NCI-H1105 (cell line): ENCODE measurements at places on chromosomes 3 and 15.

- no peak for DNase-seq
These were observed 321.9 kb upstream of the RASGRP1 start for GRCh38 chr15:38886315-38887163.

DNA sequence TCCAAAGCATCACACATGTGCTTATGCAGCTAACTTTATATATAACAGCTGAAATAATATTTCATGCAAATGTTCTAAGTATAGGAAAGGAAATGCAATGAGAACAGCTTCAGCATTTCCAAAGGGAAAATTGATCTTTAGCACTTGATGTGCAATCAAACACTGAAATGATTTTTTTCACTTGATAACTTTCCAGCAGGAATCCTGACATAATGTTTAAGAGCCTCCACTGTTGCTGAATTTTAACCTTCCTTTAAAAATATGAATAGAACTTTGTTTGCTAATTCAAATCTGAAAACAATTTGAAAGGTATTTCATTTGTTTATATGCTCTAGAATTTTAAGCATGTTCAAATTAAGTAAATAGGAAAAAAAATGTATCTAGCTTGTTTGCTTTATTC lies 96.9 kb upstream of the STRIT1 start:
- no peak for DNase-seq

DNA sequence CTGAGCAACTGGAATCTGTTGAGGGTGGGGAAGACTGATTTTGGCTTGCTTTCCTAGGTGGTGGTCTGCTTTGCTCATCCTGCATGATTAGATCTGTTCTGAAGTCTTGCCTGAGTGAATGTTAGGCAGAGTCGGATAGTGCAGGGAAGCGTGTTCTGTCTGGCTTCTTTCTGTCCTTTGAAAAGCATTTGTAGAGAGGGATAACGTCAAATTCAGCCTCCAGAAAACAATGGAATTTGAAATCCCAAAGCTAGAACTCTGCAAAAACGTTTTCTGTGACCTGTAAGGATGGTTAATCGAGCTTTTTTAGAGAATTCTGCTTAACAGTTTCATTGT lies 1.4 kb downstream of the GLCE start:
- DNase-seq: no peak

DNA sequence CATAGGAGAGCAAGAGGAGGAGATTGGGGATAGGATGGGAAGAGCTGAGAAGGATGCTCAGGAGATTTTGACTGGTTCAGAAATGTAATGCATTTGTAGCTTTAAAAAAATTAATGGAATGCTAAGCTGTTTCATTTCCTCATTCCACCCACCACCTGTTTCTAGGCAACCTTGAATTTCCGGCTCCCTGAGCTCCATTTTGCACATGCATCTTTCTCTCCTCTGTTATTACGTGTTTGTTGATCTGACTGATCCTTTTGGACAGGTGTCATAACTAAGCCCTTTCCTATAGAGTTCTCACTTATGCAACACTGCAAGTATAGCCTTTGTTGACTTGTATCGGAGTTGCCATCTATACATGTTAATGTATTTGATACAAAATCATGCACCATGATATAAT lies 4.3 kb downstream of the TMPRSS7 start:
- no peak for DNase-seq

- DNase-seq: no peak
These were observed 52.2 kb upstream of the TBC1D21 start for GRCh38 chr15:73821181-73821580.

DNA sequence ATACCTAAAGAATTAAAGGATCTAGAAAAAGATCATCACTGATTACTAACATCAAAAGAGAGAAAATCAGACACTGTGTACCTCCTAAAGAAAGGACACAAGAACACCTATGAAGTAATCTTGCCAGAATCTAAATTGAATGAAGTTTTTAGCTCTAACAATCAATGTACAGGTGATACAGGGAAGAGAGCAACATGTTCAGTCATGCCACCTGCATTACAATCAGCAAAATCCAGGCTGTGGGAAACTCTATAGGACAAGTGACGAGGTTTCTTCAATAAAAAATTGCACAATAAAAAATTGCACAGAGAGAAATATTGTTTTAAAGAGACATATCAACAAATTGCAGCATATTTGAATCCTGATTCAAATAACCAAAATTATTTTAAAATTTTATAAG lies 93.3 kb downstream of the SEMA5B start:
- DNase-seq: no peak

DNA sequence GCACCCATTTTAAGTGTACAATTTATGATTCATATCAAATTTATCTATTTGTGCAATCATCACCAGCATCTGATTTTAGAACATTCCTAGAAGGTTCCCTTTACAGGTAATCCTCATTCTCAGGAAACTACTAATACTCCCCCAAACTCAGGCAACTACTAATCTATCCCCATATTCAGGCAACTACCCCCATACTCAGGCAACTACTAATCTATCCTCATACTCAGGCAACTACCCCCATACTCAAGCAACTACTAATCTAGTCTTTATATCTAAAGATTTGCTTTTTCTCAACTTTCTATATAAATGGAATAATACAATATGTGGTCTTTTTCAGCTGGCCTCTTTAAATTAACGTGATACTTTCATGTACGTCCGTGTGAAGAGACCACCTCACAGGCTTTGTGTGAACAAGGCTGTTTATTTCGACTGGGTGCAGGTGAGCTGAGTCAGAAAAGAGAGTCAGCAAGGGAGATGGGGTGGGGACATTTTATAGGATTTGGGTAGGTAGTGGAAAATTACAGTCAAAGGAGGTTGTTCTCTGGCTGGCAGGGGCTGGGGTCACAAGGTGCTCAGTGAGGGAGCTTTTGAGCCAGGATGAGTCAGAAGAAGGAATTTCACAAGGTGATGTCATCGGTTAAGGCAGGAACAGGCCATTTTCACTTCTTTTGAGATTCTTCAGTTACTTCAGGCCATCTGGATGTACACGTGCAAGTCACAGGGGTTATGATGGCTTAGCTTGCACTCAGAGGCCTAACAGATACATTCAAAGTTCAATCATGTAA lies 1444.5 kb upstream of the CADM2 start:
- no peak for DNase-seq

DNA sequence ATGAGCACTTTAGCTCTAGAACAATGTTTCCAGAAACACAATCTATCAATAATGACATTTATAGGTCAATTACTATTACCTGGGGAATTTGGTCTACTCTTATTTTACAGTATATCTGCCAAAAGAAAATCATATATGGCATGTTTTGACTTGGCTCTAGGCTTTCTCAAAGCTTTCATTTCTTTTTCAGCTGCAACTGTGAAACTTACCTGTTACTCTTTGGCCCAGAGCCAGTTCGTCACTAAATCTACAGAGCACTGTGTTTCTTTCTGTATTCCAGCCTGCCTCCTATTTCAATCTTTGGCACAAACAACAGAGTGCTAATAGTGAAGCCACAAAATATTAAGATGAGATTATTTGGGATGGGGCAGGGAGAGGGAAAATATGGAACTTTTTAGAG lies 76.0 kb downstream of the P2RY1 start:
- peak; percentile 54 for DNase-seq

DNA sequence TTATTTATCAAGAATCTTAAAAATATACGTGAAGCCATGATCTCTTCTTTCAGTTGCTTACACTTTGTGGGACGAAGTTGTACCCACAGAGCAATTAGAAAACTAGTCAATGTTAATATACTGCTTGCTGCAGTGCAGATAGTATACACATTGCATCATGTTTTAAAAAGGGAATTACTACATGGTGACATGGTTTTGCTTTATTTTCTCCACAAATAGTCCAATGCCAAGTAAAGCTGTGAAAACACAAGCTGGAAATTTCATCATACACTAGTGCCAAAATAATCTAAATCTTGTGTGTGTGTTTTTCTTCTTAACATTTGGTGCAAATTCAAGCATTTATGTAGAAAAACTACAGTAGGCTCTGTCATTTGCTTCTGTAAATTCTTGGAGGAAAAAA lies 233.0 kb downstream of the EPHA3 start:
- no peak for DNase-seq

GRCh38 chr15:62845241-62846126 lies 197.1 kb upstream of the TPM1 start:
- no peak for DNase-seq

DNA sequence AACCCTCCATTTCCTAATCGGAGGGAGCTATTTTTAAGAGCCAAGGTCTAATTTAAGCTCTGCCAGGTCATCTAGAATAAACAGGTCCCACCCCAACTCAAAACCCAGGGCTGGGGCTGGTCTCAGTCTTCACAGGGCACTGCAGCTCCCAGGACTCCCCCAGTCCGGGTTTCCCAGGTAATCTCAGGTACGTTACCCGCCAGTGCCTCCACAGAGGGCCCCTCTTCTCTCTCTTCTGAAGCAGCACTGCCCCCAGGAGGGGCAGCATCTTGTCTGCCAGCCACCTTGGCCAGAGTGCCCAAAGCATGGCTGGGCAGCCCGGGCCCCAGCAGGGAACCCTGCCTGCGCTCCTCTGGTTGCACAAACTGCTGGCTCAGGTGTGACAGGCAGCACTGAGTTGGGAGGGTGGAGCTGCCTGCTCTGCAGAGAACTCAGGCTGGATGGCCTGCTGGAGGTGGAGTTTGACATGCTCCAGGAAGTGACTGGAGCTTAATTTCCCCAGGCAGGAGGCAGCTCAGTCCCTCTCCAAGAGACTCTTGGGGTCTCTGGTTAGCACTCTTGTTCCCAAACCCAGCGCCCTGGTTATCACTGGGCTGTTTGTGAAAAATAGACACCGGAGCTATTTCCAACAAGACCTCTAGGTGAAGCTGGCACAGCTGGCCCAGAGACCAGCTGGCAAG lies at the start of gene PLA2G4F:
TSS of gene PLA2G4F (minus strand) at position 394 of the 680 bp plus-strand sequence. CDS start at position 307, 87 bp downstream.
- DNase-seq: no peak

GRCh38 chr15:52124270-52124880 lies 11.8 kb upstream of the BCL2L10 start:
- no peak for DNase-seq

DNA sequence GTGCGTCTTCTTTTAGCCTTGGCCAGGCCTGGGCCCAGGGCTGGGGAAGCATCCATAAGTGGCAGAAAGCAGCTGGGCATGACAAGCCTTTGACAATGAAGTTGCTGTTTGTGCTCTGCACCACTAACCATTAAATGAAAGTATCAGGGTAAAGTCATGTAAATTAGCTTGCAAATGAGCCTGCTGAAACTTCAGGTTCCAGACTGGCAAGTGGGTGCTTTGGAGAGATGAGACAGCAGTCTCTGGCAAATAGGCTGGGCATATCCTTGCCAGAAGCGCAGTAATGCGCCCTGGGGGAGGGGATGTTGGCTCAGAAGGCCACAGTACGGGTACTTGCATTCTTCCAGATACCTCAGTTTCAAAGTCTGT lies 40.7 kb downstream of the RAB6B start:
- no peak for DNase-seq

- no peak for DNase-seq
These were observed 3.1 kb downstream of the PRR23E start for GRCh38 chr3:127196002-127196401.

DNA sequence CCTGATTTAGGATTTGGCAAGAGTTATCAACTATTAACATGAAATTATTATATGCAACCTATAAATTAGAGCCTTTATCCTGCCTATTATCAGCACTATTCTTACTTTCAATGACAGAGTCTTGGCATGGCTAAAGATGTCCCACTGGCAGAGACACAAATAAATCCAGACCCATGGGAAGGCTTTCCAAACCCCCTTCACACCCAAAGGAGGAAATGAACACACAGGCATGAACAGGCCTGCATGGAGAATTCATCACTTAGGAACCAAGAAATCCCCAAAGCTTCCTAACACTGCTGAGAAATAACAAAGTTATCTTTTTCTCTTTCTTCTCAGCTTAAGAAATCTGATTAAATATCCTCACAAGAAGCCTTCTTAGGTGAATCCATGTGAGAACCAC lies 213.9 kb downstream of the OCA2 start:
- no peak for DNase-seq

DNA sequence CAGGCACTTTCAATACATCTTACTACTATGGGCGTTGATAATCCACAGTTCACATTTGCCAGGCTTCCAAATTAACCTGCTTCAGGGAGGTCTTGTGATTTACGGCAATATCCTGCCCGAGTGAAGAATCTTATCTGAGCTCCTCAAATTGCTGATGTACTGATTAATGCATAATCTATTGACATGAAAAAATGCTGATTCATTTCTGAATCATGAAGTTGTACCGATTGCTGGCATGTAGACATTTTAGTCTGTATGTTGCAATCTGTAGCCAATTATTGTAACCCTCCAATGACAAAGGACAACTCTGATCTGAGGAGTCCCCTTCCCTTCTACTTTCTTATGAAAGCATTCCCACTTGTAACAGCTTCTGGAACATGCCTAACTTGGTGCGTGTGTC lies 97.2 kb downstream of the SEC22A start:
- DNase-seq: no peak

DNA sequence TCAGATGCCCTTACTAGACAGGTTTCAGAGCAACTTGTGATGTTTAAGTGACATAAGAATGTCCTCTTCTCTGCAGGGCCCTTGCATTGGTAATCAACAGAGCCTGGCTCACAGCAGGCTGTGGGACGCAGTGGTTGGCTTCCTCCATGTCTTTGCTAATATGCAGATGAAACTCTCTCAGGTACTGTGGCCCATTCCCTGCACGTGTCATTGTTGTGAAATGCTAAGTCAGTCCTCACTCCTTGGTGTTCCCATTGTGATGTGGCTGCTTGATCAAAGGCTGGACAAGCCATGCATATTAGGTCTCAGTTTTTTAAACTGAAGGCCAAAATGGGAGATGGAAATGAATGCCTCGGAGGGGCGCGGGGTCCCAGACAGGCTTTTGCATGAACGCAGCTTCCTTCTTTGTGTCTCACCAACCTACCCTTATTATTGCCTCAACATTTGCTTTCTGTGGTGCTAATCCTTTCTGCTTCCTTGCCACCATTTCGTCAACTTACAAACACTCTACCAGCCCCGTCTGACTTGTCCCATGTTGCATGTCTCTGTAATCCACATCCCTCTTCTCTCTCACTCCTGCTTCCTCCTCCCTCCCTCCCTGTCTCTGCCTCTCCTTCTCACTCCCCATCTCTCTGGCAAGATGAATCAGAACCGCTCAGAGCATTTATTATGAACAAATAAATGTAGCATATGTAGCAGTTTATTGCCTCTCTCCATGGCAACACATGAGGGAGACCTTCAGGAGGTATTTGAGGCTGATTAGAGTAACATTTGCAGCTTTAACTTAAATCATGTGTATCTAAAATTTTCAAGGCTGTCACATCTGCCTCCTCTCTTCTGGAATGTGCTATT lies 133.2 kb upstream of the CHRM5 start:
- no peak for DNase-seq

DNA sequence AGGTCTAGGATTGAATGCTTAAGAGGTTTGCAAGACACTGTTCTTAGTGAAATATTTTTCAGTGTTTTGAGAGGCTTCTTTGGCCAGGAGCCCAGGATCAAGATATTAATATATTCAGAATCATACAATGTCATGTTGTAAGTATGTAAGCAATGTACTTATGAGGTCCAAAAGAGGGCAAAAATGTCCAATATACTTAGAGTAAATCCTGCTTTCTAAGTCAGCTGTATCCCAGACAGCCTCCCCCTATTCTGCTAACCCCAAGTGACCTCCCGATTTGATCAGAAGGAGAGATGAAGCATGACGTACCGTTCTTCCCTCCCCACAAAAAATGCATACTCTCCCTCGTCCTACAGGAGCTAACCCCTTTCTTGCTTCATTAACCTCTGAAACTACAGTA lies 70.9 kb downstream of the CHAC1 start:
- DNase-seq: no peak
